A549 treated with Mapracorat at 1 μM for 4 hours (cell line): ENCODE measurements at places on chromosomes 1 and 21. TPM values are rescaled to one million over a fixed set of nuclear protein-coding genes. Genes with fewer than 3 reads are reported as not detected.

Gene TEKT2
- total RNA-seq, result not detected in 5 replicates

Gene PLA2G2A
- not detected in 5 replicates for total RNA-seq

Gene LRRC3
- 1.5 to 2.3 TPM (median 2.1 TPM) in 5 replicates for total RNA-seq

Gene MR1
- 6.3 to 8.7 TPM (median 7.1 TPM) in 5 replicates for total RNA-seq

Gene SPRR3
- total RNA-seq, result not detected in 5 replicates

Gene CHI3L2
- 0.14 to 0.72 TPM (median 0.33 TPM) in 5 replicates for total RNA-seq
